Stimulated activated CD4-positive, alpha-beta T cell treated with anti-CD3 and anti-CD28 coated beads, Interleukin-2, amount 100 ng/mL, for 4 hours (primary cell): ENCODE measurements at places on chromosomes 3 and 15.

- DNase-seq, result no peak
Observed at GRCh38 chr15:57335719-57336118, 40.6 kb upstream of the CGNL1 start.

- DNase-seq, result no peak
Observed at GRCh38 chr3:49813497-49814174, at the start of gene UBA7. UBA7 (minus strand) TSS chr3:49813953; CDS start chr3:49813787, 166 bp downstream.

DNA sequence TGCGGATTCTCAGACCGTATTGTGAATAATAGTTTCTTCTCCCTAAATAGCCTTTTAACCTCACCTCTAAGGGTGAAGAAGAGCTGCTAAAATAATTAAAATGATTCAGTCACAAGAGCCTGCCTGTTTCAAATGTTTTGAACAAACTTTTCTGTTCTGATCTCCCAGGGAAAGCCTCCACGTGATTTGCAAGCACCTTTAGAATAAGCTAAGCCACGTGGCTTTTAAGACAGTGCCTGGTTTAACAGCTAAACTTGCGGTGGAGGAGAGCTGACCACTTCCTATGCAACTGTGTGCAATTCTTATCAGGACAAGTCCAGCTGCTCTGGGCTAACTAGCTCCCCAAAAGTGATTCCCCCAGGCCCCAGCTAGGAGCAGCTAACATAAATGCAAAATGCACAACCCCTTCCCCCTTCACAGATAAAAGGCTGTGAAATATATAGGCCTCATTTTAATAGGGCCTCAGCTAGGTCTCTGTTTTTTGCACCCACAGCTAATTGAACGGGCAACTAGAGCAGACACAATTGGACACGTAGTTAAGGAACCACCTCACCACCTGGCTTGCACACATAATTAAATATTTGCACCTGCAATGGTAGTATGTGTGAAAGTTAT, 401.2 kb upstream of the NR2F2 start:
- DNase-seq, result no peak

DNA sequence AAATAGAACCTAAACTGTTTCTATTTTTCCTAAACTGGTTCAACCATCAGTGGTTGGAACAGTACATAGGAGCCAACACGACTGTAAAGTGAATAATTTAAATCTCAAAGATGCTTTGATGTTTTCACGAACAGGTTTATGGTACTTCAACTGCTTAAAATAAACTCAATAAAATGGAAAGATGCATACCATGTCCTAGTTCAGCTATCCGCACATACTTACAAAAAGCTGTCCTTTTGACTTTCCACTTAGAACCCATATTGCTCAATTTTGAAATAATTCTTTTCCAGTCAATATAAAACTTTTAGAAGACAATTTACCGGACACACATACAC, 902 bp downstream of the CMTM6 start:
- DNase-seq, result no peak

DNA sequence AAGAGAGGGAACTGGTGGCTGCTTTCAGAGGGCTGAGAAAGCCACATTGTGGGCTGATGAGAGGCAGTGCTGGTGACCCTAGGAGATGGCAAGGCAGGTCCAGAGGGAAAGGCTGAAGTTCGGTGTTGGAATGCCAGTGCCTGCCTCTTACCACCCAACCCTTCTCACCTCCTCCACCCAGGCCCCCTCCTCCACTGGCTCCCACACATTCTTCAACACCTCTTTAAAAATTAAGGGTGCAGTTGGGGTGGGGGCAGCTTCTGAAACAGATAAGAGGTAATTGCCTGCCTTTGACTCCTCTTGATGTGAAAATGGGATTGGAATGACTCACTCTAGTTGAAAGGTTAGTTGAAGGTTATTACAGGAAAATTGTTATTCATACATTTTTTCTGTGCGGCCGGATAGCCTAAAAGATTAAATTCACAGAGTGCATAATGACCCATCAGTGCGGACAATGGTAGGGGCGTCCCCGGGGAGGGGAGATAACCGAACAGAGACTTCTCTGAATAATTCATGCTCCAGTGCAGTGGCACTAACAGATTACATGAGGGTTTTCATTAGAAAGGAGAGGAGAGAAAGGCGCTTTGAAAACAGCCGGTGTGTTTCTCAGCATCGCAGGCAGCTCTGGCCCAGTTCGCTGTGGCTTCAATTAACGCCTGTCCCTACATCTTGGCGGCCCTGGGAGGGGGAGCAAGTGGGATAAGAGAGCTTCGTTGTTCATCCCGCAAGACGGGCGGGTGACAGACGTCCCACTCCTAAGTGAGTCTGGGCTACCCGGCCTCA, 212.4 kb downstream of the TLE3 start:
- no peak for DNase-seq

DNA sequence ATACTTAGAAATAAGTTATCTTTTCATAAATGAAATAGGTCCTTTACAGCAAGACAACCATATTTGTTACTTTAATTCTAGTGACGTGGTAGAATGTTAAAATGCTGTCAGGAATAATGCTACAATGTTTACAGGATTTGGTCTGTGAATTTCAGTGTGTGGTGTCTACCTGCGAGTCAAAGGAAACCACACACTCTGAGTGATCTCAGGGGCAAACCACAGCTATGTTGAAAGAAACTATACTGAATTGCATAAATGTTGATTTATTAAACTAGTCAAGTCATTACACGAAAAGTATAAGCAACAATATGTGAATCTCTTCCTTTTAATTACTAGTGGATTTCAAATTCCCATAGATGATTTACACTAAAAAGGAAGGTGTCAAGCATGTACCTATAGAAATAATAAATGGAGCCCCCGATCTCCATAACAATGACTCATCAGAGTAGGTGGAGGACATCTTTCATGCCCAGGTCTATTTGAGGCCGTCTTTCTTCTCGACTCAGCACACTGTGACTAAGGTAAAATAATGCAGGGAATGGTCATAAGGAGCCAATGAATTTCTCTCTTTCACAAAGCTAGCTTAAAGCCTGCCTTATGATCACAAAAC, 463.0 kb downstream of the ERC2 start:
- DNase-seq, result no peak

DNA sequence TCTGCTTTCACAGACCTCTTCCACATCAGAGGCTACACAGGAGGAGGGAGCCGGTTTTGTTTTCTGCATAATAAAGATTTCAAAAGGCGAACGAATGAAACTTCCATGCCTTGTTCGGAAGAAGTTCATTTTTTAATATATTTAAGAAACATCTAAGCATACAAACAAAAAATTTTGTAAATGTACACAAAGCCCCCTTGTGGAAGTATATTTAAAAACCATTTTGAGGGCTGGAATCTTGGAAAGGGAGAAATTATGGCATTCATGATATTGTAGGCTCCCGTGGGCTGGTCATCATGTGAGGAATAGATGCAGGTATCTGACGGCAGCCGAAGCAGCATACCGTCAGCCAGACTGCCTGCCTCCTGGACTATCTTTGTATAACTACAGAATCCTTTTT, 90.4 kb downstream of the MECOM start:
- DNase-seq, result no peak

DNA sequence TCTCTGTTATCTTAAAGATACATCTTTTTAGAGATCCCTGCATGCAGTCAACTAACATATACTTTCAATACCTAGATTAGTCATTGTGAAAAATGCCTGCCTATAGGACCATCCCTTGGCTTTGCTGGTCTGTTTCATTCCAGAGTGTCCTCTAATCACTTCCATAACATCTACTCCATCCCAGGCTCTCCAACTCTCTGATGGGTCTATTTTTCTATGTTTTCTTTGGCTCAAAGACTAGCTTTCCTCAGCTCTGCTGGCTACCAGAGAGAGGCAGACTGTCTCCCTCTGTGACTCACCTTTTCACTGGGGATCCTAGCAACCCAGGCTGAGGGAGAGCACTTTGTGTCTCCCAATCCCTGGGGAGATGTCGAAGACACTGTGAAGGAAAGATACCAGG, 547.7 kb upstream of the MCTP2 start:
- no peak for DNase-seq

GRCh38 chr15:48718646-48719045, 73.1 kb upstream of the FBN1 start:
- DNase-seq, result no peak

- no peak for DNase-seq
Observed at GRCh38 chr15:44918136-44918535, 38.4 kb upstream of the TERB2 start.

GRCh38 chr15:77533578-77534430, 98.9 kb downstream of the LINGO1 start:
- DNase-seq, result no peak

DNA sequence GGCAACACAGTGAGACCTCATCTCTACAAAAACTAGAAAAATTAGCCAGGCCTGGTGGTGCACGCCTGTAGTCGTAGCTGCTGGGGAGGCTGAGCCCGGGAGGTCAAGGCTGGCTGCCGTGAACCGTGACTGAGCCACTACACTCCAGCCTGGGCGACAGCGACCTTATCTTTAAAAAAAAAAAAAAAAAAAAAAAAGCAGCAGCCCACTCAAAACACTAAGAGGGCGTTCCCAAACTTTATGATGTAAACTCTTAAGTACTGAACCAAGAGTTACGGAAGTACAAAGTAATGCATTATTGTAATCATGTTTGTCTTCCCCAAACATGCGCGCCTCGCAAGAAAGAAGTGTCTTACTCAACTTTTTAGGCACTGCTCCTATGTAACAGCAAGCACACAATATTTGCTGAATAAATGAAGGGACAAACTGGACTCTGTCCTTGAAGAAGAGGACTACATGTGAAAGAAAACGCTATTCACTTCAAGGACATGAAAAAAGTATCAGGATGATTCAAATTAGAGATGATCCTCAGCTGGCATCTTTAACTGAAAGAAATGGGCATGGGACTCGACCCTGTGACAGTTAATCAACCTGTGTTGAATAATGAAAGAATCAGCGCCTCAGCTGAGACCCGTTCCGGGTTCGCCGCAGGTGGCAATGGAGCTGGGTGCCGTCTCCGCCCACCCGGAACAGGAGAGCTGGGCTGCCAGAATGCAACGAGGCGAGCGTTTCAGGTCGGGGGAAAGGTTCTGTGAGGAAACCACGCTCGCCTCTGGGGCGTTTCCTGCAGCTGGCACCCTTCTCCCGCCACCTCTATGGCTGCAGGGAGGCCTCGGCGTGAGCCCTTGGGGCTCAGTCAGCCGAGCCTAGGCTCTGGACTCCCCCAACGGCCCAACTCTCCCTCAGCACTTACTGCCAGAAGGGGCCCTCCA, 718 bp downstream of the SPG11 start:
- DNase-seq, result peak; percentile 78

- DNase-seq, result no peak
Observed at GRCh38 chr15:93311620-93312019, 222.6 kb upstream of the RGMA start.

DNA sequence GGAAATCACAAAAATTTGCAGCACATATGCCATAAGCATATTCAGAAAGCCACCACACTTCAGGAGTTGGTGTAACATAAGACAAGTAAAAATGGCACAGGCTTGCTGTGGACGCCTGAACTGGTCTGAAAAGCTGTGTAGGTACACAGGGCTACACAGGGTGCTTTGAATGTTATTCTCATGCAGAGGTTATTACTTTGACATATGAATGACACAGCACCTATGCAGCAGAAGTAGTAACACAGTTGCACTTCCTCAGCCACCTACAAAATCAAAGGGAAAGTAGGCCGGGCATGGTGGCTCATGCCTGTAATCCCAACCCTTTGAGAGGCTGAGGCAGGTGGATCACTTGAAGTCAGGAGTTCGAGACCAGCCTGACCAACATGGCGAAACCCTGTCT, 54.5 kb downstream of the OSBPL10 start:
- no peak for DNase-seq

- no peak for DNase-seq
Observed at GRCh38 chr15:66952756-66953522, 112.5 kb upstream of the SMAD3 start.

GRCh38 chr3:38984110-38984509, 67.6 kb downstream of the SCN11A start:
- DNase-seq, result no peak

GRCh38 chr3:192042116-192042515, 581.2 kb downstream of the PYDC2 start:
- DNase-seq, result no peak
